ENCODE measurements at places on chromosomes 5 and 9.

GRCh38 chr5:11518676-11519075, 385.6 kb downstream of the CTNND2 start:
- DNase-seq: no peak

- no peak for DNase-seq
Observed at GRCh38 chr9:14532456-14533115, 160.6 kb downstream of the ZDHHC21 start.

GRCh38 chr9:17863213-17863883, 284.5 kb downstream of the SH3GL2 start:
- DNase-seq: no peak

GRCh38 chr5:76556511-76557221, 66.5 kb downstream of the F2RL2 start:
- no peak for DNase-seq

GRCh38 chr5:178213748-178214151, 9.4 kb downstream of the HNRNPAB start:
- no peak for DNase-seq

DNA sequence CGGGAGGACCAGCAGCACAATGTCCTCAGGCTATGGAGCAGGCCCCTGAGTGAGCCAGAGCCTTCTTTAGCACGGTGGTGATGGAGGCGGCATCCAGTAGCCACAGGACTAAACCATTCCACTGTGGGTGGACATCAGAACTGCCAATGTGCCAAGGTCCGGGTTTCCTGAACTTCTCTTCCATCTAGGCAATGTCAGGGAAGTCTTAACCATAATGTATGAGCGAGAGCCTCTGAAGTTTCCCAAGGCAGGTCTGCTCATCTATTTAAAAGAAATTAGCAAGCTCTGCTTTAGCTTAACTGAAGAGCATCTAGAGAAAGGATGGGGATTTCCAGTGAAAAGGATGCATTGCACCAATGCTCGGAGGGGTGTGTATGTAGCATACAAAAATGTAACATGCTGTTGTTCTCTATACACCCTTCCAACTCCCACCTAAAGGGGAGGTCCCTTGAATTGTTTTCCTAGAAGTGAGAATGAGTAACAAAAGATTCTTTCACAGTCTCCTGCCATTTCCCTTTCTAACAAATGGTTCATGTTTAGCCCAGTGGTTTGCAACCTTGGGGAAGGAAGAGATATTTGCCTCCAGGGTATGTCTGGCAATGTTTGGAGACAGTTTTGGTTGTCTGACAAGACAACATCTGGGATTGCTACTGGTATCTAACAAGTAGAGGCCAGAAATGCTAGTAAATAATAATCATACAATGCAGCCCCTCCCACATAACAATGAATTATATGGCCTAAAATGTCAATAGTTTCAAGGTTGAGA, 6.1 kb upstream of the RXFP3 start:
- no peak for DNase-seq

DNA sequence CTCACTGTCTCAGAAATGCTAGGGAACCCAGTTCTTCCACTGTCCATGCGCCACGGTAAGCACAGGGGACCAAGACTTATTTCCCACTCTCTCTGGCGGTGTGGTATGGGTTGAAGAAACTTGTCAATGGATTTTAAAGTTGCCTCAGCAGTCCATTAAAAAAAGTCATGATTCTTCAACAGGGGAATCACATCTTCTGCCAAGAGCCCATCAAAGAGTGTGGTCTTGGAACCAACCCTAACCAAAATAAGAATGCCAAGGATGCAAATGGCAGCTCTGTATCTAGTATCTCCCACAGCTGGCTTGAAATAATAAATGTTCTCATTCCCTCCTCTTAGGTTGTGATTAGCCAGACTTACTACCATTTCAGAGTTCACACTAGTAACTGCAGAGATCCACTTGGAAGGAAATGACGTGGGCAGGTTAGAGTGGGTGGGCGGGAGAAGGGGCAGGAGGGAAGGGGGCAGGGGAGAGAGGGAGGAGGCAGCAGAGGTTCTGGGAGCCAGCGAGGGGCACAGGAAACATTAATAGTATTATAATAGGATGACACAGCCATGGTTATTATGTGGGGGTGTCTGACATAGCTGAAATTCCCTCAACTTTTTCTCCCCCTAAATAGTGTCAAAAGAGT, 17.6 kb downstream of the PTCH1 start:
- DNase-seq: no peak

- DNase-seq: no peak
Observed at GRCh38 chr5:149448831-149449714, 70.0 kb upstream of the IL17B start.

DNA sequence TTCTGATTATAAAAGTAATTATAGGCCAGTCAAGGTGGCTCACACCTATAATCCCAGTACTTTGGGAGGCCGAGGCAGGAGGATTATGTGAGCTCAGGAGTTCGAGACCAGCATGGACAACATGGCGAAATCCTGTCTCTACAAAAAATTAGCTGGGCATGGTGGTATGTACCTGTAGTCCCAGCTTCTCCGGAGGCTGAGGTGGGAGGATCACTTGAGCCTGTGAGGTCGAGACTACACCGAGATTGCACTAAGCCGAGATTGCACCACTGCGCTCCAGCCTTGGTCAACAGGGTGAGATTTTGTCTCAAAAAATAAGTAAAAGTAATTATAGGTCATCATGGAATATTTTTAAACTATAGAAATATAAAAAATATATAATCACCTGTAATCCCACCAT, 18.1 kb downstream of the IRF1 start:
- DNase-seq: no peak

GRCh38 chr5:143898916-143899591, 87.1 kb downstream of the HMHB1 start:
- no peak for DNase-seq

DNA sequence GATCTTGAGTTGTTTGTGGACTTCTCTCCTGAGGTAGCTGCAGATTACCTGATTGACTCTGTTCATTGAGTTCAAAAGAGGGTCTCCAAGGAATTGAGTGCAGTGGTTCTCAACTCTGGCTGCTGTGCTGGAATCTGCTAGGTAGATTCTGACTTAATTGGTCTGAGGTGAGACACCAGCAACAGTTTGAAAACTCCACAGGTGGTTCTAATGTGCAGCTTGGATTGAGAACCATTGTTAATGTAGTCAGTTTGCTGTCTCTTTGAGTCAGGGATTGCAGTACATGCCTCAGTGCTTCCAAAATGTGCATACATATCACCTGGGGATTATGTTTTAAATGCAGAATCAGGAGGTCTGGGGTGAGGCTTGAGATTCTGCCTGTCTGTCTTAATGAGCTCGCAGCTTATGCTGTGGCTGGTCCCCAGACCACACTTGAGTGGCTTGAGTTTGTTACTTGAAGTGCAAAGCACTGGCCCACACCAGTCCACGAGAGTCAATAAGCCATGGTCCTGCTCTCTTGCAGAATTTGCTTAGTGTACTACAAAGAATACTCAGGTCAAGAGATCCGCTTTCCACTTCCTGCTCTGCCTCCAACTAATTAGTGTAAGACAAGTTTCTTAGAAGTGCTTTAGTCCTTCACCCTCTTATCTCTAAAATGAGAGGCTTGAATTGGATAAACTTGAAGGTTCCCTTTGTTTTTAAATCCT, 82.3 kb downstream of the ATG10 start:
- DNase-seq: no peak

GRCh38 chr9:69317081-69317480, 7.9 kb upstream of the ENTREP1 start:
- no peak for DNase-seq

- DNase-seq: no peak
Observed at GRCh38 chr5:99544356-99544755, 615.5 kb upstream of the CHD1 start.

DNA sequence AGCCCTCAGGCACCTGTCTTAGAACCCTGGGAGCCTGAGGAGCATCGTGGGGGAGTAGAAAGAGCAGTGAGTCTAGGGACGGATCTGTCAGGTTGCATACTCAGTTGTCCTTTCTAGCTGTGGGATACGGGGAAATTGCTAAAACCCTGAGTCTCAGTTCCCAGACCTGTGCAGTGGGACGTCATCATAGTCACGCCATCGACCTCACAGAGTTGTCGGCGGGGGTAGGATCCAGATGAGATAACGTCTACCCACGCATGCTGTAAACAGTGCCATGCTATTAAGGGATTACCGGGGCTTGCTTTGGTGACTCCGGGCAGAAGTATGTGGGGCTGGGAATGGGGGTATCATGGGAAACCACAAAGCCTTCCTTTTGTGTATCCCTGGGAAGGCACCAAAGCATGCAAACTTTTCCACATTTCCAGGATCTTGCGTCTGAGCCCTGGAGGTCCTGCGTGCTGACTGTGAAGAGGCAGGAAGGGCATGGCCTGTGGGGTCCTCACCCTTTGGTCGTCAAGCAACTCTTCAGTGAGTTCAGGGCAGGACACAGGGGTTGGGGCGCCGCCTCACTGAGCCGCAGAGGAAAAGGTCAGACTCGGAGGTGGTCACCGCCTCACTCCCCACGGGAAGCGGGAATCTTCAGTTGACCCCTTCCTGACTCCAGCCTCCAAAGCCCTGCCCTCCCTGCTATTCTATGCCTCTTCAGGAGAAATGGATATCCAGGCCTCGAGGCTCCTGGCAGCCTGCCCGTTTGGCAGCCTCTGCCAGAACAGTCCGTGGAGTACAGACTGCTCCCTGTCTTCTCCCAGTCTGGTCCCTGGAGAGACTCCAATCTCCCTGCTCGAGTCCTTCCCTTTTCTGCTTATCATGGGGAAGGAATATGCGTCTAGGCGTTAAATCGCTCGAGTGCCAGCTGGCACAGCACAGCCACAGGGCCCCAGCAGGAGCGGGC, 186.8 kb upstream of the KLF9 start:
- DNase-seq: no peak

DNA sequence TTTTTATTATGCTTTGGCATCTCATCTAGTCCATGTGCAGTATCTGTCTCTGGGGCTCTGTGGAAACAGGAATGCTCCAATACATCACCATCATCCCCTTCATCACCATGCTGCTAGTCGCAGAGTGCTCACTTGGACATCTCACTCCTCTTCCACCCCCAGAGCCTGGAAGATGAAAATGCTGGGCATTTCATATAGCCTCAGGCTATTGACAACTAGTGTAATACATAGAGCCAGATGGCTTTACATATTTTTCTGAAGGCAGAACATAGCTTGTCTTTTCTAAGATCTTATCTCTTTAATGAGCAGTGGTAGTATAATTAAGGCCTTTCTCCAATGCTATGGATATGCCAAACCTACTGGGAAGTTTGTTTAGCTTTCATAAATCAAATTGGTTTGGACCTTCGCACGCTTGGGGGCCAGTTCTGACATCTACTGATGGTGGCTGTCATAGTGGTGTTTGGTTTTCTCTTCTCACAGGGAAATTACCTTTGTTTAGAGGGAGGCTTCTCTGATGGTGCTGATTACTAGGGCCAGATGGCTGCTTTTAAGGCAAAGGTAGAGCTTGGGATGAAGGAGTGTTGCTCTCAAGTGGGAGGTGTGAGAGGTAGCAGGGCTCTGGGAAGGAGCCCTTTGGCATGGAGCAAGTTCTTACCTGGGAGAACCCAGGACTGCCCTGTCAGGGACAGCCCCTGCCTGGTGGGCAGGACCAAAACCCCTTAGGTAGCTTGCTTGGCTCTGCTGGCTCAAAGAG, 63.1 kb upstream of the CXCL14 start:
- DNase-seq: no peak

DNA sequence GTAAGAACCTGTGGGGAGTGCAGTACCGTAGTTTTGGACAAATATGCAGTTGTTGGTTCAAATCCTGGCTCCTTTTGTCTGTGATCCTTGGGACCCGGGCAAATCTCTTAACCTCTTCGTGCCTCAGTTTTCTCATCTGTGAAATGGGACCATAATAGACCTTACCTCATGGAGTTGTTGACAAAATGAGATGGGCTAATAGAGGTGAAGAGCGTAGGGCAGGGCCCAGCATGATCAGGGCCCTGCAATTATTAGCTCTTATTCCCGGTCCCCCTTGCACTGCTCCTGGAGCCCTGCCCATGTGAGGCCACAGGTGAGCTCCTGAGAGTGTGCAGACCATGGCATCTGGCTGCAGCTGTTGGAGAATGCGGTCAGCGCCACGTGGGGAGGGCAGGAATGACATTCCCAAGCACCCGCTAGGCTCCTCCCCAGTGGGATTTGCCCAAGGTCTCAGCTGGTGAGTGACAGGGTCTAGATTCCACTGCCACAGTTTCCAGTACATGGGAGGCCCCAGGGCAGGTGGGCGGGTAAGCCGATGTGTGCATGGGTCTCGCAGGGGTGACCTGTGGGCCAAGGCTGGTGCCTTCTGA, 41.0 kb downstream of the NEK6 start:
- no peak for DNase-seq

- no peak for DNase-seq
Observed at GRCh38 chr9:130884542-130885483, 11.8 kb downstream of the QRFP start.

DNA sequence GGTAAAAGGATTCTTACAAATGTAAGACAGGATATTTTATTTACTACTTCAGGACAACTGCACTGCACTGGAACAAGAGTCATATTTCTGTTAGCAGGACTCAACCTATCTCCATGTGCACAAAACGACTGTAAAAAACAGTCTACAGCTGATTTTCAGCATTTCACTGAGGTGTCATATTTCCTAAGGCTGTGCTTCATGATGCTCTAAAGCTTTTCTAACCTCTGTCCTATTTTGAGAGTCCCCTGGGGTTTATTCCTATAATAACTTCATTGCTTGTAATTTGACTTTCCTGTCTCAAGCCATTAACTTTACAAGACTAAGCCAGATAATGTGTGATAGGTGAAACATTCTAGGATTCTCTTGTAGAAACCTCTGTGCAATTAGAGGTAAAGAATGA, 472.3 kb downstream of the HINT1 start:
- no peak for DNase-seq

- DNase-seq: no peak
Observed at GRCh38 chr9:84697042-84697441, 27.5 kb downstream of the NTRK2 start.

GRCh38 chr9:18996211-18996610, 36.8 kb downstream of the SAXO1 start:
- DNase-seq: no peak

GRCh38 chr5:135318037-135318436, 81.0 kb downstream of the MACROH2A1 start:
- DNase-seq: no peak

GRCh38 chr5:154850255-154851062, at the start of gene FAXDC2:
Gene FAXDC2, minus strand, starts transcription at chr5:154850603. Its CDS starts 12,425 bp downstream, at chr5:154838178.
- no peak for DNase-seq

DNA sequence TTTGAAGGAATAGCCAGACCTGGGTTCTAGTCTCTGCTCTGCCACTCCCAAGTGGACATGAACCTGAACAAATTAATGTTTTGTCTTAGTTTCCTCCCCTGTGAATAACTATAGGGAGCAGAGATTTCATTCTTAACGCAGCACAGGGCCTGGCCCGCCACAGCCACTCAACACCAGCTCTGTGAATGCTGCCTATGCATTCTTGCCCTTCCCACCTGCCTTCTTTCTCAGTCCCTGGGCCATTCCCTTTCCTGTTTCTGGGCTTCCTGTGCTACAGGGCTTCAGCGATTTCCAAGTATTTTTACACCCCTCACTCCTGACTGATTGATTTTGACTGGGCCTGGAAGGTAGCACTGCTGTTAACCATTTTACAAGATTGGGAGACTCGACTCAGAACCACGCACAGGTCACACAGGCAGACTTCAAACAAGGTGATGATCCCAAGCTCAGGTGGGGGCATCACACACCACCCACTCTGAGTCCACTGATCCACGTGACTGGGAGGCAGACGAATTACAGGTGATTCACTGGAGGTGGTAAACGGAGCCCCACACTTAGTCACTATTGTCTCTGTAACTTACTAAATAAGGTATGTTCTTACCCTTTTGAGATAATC, 21.4 kb downstream of the PTPN3 start:
- DNase-seq: no peak
